ENCODE measurements at places on chromosomes 16 and 17.

GRCh38 chr16:67426950-67427349 is 4.0 kb upstream of the HSD11B2 start:
- no peak for DNase-seq

GRCh38 chr17:50693036-50693682 is 14.6 kb downstream of the ANKRD40 start:
- DNase-seq, result no peak

DNA sequence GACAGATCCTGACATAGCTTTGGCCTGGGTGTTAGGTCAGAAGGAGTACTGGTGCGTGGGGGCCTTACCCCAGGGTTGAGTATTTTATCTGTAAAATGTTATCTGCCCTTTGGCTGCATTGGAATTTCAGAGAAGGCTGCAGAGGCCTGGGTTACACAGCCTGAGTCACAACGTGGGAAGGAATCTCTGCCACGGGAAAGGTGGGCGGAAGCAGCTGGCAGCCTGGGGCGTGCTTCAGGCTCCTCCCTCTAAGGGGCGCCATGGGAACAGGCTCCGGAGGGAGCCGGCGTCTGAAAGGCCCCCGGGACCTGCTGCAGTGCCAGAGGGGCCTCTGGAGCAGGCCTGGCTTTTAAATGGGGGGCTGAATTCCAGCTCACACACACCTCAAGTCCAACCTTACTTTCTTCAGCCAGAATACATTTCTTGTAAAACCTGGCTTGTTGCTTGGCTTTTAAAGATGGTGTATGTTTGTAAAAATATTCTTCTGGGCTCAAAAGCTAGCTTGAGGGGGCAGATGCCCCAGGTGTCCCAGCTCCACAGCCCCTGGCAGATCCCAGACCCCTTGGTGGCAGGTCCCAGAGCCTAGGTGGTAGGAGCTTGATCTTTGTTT is 142.2 kb downstream of the RAB11FIP4 start:
- peak; percentile 73 for DNase-seq

DNA sequence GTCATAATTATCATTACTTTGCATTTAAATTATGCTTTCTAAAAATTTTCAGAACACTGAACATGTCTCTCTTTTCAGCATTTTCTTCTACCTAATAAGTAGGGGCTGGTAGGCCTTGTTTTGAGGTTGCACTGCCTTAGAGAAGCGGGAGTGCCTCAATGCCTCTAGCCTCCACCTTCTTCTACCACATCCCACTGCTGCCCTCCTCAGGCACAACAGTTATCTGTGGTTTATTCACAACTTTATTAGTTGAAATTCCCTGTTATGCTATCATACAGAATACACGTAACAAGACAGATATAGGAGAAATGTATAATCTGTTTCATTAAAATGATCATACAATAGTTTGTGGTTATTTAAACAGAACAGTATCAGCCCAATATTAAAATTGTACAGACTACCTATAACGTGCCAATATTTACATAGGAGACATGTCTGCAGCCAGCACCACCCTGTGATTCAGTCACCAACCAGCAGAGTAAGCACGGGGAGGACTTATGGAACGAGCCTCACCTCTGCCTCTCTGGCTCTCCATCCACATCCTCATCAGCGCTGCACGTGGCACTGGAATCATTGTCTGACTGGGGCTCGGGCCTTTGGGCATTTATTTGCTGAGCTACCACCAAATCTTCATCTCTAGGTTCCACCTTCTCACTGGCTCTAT is 101.2 kb downstream of the TTC19 start:
- DNase-seq, result no peak

DNA sequence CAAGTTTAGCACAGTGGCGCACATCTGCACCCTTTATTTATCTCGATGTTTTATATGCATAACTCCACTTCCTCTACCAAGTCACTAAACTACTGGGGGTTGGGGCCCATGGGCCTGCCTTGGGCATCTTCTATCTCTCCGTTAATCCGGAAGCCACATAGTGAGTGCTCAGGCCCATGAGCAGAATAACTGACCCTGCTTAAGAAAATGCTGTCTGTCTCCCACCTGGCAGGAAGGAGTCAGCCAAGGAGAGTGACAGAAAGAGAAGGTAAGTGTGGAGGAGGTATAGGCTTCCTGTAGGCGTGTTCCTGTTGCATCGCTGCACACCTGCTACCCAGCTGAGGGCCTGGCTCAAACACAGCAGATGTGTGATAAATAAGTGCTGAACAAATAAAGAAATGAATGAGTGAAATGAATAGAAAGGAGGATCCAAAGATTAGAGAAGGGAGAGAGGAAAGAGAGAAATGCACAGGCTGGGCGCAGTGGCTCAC is 320.1 kb downstream of the SLC39A11 start:
- no peak for DNase-seq

DNA sequence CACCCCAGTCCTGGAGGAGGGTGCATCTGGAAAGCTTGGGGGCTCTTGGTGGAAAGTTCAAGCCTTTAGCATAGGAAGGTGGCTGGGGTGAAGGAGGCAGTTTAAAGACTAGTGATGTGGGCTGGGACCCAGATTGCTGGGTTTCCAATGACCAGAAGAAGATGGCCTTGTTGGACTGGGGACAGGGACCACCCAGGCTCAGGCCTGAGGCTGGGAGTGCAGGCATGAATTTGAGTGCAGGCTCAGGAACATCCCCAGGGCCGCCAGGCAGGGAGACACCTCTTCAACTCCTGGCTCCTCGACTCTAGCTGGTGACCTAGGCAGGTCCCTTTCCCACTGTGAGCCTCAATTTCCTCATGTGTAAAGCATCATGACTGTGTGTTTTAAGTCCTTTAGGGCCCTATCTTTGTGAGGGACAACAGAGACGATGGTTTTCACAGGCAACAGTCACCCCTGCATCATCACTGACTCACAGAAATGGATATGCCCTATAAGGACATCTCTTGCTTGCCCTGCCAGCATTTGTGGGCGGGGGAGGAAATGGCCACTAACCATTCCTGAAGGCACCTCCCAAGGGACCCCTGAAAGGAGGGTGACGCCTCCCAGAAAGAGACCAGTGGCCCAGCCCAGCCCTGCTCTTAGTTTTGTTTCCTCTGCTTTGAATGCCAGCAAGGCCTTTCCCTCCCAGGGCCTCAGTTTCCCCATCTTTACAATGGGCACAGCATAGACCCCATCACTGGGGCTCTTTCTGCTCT is 11.1 kb downstream of the NLRC5 start:
- DNase-seq, result peak; percentile 98

DNA sequence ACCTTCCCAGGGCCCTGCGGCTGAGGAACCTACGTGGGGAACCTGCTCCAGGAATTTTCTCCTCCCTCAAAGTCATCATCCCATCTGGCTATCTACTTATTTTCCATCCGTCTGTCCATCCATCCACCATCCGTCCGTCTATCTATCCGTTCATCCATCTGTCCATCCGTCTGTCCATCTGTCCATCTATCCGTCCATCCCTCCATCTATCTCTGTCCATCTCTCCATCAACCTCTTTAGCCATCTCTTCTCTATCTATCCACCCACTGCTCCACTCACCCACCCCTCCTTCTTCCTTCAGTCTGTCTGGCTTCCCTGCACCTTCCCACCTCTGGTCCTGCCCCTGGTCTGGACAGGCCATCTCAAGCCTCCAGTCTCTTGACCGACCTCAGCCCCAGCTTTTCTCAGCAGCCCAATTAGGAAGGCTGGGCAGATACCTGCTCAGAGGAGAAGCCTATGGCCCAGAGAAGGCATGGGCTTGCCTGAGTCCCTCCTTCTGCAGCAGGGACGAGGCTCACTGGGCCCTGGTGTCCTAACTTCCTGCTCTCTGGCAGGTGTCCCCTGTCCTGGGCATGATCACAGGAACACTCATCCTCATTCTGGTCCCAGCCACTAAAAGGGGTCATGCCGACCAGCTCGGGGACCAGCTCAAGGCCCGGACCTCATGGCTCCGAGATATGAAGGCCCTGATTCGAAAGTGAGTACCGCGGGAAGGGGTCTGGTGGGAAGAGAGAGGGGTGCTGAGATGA is 23.0 kb downstream of the MYBBP1A start:
- no peak for DNase-seq

DNA sequence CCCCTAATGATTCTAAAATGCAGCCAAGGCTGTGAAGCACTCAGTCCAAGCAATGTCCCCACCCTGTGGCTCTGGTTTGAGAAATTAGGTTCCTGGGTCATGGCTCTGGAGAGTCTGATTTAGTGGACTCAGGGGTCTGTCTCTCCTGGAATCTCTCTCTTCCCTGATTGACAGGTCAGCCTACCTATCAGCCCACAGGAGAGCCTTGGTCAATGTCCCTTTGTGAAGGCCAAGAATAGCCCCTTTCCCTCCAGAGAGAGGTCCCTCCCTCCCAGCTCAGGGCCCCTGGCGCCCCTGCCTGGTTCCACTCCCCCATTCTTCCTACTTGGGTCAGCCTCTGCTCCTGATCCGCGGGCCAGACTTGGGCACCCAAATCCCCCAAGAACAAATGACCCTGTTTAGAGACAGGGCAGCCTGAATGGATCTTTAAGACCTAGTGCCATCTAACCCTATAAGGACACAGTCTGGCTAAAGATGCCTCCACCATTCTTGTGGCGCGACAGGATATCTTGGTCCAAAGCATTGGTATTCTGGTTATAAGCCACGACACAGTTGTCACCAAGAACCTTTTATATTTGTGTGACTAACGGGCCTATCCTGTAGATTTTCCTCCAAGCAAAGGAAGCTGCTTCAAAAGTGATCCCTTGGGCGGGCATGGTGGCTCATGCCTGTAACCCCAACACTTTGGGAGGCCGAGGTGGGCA is 38.3 kb upstream of the PRSS54 start:
- no peak for DNase-seq

DNA sequence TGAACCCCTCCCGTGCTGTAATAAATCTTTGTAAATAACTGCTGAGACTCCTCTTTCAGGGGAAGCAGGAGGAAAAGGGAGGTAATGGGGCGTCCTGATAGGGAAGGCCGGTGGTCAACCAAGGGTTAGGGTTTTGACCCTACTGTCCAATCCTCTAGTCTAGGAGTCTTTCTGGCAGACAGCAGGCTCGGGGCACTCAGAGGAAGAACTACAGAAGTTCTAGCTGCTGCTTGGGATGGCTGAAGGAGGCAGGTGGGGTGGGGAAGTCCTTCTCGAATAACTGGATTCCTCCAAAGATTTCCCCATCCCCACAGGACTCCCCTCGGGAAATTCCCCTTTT is 387 bp upstream of the STARD3 start:
- DNase-seq, result no peak

GRCh38 chr17:74466828-74467184 is 372 bp downstream of the CD300A start:
- DNase-seq, result no peak

GRCh38 chr16:11250786-11251524 is 5.0 kb downstream of the SOCS1 start:
- DNase-seq, result no peak

DNA sequence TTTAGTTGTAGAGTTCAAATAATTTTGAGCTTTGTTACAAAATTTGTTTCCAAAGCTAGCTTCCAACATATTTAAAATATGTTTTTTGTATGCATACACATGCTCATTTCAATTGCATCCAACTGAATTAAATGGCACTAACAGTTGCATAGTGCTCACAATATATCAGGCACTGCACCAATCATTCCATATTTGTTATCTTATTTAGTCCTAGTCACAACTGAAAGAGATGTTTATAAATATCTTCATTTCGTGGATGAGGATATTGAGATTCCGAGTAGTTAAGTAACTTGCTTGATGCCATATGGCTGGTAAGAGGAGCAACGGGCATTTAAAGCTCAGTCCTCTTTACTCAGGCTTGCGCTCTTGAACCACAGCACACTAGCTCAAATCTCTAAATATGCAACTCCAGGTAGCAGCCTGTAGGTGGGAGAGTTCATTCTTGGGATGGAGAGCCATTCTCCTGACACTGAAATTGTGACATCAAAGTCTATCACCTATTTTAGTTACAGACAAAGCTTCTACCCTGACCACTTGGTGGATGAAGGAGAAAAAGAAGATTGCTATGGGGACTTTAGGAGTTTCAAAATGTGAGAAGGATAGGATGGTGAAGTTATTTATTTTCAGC is 118.0 kb upstream of the CA10 start:
- no peak for DNase-seq

- no peak for DNase-seq
Observed at GRCh38 chr16:89481356-89481955, 8.9 kb downstream of the ANKRD11 start.

- no peak for DNase-seq
Observed at GRCh38 chr16:89043636-89044417, 49.8 kb upstream of the ACSF3 start.

- no peak for DNase-seq
Observed at GRCh38 chr16:6645768-6646568, 686.7 kb upstream of the RBFOX1 start.

DNA sequence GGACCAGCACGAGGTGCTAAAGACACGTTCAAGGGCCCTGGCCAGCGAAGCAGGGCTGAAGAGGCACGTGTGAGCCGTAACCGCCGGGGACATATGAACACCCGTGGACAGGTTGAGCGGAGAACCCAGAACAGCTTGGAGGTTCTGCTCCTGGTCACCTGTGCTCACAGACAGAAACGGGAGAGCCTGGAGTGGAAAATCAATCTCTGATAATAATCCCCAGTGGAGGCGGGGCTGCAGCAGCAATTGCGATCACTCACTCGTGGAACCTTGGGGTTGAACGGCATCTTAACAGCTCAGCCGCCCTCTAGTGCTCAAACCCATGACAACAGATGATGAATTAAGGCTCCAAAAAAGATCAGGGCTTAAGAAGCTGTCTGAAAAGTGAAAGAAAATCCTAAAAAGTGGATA is 25.6 kb downstream of the WIPI1 start:
- no peak for DNase-seq

DNA sequence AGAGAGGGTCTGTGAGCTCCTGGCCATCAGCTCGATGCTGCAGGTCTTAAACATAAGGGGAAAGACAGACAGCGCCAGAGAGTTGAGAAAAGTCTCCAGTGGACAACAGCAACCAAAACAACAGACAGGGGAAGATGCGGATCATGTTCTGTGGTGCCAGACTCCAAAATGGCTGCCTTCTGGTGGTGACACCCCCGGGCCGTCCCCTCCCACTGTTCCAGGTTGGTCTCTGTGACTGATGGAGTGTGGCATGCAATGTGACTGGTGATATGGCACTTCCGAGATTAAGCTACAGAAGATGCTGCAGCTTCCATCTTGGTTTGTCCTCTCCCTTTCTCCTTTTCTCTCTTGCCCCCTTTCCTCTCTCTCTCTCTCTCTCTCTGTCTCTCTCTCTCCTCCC is 40.4 kb upstream of the RBFOX3 start:
- no peak for DNase-seq

DNA sequence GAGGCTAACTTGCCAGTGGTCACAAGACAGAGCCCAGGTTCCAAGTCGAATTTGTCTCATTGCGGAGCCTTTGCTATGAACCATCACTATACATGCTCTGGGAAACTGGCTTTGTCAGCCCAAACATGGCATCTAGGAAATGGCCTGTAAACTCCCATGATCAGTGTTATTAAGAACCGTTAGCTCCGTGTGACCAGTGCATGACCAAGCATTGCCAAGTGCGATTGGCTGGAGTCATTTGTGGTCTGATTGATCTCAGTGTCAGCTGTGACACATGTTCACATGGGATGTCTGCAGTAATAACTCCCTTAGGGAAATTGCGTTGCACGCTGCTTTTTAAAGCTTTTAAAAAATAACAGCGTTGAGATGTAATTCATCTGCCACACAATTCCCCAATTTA is 18.6 kb upstream of the CDH3 start:
- no peak for DNase-seq
